Left ventricle myocardium inferior (tissue), 1 donor: ENCODE measurements at places on chromosomes 5 and 9.

DNA sequence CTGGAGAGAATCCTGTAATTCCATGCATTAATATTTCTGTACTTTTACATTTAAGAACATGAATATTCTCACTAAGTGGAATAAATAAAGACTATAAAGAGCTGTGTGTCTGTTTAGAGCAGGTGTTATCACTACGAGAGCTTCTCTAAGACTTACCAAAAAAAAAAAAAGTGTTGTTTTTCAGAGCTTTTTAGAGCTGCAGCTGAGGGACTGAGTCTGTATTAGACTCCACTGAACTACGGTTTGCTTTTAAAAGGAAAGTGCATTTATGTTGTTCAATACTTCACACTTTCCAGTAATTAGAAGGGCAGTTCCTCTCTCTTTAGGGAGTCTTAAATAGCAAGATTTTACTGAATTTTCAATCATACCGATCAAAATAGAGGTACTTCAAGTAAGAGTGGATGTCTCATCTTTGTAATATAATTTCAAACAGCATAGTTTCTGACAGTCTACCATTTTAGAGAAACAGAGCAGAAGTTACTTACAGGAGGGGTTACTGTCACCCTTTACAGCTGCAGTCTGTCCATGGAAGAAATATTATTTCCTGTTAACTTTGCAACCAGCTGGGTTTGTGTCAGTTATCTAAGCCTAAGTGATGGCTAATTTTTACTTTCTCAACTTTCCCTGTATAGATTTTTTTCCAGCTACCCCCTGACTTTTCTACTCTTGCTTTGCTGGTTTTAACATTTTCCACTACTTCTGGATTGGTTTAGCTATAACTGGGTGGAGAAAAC, 2.4 kb downstream of the SYK start:
- DNase-seq = no peak

- no peak for DNase-seq
Observed at GRCh38 chr9:137484551-137485315, 25.6 kb upstream of the NSMF start.

GRCh38 chr9:122097679-122098315, 4.7 kb upstream of the TTLL11 start:
- no peak for DNase-seq

GRCh38 chr5:112708103-112708622, 29.5 kb upstream of the APC start:
- DNase-seq = no peak

DNA sequence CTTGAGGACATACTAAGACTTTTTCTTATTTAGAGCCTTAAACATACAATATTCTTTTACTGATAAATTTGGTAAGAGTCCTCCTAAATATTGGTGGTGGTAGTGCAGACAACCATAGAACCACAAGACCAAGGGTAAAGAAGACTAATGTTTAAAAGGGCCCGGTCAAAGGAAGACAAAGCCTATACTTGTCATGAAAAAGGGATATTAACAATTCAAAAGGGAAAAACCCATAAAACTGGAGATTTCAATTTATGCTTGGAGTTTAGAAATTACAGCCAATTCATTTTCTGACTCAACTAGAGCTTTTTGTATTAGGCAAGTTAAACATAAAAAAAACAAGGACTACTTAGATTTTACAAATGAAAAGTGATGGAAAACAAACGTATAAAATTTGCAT, 24.4 kb downstream of the FEM1C start:
- no peak for DNase-seq

DNA sequence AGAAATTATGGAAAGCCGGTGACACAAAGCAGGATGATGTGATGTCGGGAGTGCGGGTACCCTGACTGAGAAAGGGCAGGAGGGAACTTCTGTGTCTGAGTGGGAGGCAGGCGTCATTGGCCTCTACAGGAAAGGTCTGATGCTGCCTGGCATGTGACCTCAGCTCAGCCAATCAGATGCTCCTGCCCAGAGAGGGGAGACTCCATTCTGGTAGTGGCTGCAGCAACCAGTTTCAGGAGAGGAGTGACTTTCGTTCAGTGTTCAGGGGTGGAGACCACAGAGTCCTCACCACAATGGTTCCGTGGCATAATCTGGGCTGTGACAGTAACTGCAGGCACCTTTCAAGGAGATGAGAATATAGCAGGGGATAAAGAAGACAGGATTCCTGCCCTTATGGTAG, 6.7 kb upstream of the SFXN1 start:
- no peak for DNase-seq

DNA sequence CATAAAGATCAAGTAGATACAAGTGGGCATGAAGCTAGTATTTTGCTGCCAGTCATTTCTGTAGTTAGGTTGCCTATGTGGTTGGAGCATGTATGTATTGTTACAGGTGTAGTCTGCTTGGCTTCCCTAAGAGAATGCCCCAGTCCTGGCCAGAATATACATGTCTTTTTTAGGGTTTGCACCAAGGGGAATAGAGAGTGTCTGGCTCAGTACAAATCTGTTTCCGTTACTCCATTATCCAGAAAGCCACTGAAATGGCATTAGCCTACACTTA, 23.2 kb downstream of the TGFBR1 start:
- DNase-seq = no peak

GRCh38 chr5:3412146-3412545, 183.5 kb upstream of the IRX1 start:
- no peak for DNase-seq
